Dermis blood vessel endothelial cell (primary cell): ENCODE measurements at places on chromosomes 12 and 14. TPM values are rescaled to one million over a fixed set of nuclear protein-coding genes. Genes with fewer than 3 reads are reported as not detected.

GRCh38 chr14:90375934-90376333 is 20.9 kb upstream of the CALM1 start:
- no peak for DNase-seq

DNA sequence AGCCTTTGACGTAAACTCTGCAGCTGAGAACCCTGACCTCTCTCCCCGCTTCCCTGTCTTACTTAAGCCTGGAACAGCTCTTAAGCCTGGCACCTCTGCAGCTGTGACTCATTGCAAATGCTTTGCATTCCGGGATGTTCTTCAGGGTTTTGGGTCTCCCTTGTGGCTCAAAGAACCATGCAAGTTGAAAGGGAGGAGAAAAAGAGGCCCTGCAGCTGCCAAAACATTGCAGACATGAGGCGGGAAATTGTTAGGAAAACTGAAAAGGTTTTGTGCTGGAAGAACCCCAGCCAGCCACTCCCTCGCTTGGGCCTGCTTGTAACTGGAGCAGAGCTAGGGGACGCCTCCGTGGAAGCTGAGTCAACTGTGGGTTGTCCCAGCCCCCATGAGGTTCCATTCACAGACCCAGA is 60.2 kb upstream of the FERMT2 start:
- DNase-seq = peak; percentile 32

DNA sequence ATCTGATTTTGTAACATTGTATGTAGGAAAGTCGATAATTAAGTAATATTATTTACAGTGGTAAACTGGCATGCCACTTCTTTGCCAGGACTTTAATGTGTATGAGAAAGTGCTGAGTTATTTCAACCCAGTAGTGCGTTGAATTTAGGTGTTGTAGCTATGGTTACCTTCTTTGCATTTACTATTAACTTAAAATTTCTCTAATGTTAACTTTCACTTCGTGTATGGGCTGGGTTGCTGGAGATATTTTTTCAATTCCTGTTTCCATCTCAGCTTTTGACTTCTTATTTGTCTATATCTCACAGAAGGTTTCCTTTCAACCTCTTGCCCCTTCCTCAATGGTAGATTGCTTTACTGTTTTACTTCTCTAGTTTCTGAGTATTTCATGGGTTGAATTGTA is 1345.6 kb downstream of the FSCB start:
- DNase-seq = no peak

DNA sequence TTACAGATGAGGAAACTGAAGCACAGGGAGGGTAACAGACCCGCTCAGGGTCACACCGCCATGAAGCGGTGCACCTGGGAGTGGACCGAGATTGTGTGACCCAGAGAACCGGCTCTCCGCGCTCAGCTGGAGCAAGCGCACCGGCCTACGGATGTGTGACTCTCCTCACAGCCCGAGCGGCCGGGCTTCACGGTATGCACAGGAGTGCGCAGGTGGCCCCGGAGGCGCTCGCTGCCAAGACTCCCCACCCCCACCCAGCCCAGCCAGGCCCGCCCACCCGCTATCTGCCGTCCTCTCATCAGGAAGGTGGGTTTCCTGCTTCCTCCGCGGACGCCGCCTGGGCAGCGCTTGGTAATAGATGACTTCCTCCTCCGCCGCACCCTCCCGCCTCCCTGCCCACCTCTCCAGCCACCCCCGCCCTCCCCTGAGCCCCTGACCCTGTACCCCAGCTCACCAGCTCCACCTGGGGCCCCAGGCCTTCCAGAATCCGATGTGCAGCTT is 110.7 kb downstream of the NCOR2 start:
- DNase-seq = peak; percentile 43

- no peak for DNase-seq
Measured at GRCh38 chr12:90086281-90086680, 377.6 kb upstream of the ATP2B1 start.

SOAT2 gene
- not detected in 2 replicates for total RNA-seq

GYS2 gene
- not detected in 2 replicates for total RNA-seq

DNA sequence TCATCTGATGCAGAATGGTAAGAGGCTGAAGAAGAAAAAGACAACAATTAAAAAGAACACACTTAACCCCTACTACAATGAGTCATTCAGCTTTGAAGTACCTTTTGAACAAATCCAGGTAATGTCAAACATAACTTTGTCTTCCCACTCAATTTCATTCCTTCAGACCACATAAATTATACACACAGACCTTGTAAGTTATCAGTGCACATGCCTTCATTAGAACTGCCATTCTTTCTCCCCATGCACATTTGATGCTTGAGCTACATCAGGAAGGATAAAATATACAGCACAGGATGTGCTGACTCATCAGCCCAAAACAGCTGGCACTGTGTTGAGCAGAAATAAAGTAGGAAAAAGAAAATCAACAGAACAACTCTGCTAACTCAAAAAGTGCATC is 246.7 kb downstream of the PAWR start:
- DNase-seq = peak; percentile 73

DNA sequence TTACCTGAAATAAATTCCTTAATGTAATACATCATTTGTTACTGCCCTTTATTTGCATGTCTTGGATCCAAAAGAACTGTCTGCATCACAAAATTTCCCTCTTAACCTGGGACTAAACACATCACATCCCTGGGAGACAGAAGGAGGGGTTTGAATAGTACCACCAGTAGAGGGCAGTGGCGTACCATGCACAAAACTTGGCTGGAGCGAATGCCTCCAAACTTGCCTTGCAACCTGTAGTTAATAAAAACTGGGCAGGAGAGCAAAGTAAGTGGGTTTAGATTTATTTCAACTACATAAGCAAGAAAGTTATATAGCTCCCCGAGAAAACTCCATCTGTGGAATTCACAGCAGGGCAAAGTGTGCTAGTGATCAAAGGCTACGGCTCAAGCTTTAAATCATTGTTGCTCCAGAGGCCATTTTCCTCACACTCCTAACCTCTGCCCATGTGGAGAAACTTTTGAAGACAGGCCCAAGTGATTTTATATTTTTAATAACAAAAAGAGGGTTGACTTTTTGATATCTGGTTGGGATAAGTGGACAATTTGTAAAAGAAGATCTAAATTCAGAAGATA is 1176.7 kb upstream of the SEL1L start:
- peak; percentile 68 for DNase-seq

- no peak for DNase-seq
Measured at GRCh38 chr14:34944744-34945143, 38.0 kb upstream of the SRP54 start.

DNA sequence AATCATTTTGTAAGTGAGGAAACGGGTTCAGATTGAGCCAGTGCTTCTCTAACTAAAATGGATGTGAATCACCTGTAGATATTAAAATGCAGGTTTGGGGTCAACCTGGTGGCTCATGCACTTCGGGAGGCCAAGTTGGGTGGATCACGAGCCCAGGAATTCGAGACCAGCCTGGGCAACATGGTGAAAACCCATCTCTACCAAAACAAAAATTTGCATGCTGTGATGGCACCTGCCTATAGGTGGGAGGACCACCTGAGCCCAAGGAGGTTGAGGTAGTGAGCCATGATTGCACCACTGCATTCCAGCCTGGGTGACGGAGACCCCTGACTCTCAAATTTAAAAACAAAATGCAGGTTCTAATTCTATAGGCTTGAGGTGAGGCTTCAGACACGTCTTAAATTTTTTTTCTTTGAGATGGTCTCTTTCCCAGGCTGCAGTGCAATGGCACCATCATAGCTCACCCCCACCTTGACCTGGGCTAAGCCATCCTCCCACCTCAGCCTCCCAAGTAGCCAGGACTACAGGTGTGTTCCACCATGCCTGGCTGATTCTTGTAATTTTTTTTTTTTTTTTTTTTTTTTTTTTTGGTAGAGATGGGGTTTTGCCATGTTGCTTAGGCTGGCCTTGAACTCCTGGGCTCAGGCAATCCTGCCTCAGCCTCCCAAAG is 9.0 kb downstream of the TUBA1C start:
- DNase-seq = no peak

GRCh38 chr14:65301862-65302539 is 110.5 kb upstream of the FUT8 start:
- no peak for DNase-seq

DPY19L2 gene
- total RNA-seq = 0.51 and 2.4 TPM in 2 replicates

C12orf54 gene
- not detected in 2 replicates for total RNA-seq

OTOGL gene
- total RNA-seq = 0.17 and 1.2 TPM in 2 replicates

DNA sequence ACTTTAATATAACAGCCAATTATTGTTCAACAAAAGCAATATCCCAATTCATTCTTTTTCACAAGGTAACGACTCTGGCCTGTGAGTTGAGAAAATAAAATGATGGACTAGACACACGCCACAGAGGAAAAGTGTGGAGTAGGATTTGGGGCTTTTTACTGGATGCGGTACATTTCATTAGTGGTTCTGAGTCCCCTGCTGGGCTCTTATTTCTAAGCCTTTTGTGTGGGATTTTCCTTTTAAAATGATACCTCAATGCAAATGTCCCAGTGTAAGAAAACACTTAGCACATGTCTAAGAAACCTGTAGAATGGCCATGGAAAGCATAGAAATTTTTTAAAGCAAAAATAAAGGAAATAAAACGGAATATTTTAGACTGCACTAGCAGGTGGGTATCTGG is 73.4 kb downstream of the C12orf42 start:
- no peak for DNase-seq
